NCI-H2227 treated with DMSO at 0.1 percent for 48 hours (cell line): ENCODE measurements at places on chromosomes 16 and 17.

GRCh38 chr17:51259564-51260236 is at the start of gene MBTD1:
MBTD1 (minus strand) TSS chr17:51260049; CDS start chr17:51225161, 34,888 bp downstream.
- peak; percentile 98 for DNase-seq

- DNase-seq: no peak
Observed at GRCh38 chr17:45313996-45314740, 2.7 kb downstream of the MAP3K14 start.

GRCh38 chr17:37117373-37118142 is 168.8 kb downstream of the AATF start:
- DNase-seq: peak; percentile 56

DNA sequence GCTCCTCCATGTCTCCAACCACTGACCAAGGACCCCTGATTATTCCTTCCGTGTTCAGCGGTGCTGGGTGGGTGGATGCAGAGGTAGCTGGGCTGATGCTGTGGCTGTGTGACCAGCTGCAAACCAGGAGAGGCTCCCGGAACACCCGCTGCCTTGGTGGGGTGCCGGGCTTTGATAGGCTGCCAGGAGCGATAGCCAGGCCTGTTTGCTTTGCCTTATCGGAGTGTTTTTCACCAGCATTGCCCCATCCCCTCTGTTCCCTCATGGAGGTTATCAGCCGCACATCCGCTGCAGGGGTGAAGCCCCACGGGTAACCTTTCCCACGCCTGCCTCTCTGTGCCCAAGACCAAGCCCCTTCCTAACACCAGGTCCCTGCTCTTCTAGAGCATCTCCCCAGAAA is 354.3 kb downstream of the C16orf95 start:
- DNase-seq: no peak

DNA sequence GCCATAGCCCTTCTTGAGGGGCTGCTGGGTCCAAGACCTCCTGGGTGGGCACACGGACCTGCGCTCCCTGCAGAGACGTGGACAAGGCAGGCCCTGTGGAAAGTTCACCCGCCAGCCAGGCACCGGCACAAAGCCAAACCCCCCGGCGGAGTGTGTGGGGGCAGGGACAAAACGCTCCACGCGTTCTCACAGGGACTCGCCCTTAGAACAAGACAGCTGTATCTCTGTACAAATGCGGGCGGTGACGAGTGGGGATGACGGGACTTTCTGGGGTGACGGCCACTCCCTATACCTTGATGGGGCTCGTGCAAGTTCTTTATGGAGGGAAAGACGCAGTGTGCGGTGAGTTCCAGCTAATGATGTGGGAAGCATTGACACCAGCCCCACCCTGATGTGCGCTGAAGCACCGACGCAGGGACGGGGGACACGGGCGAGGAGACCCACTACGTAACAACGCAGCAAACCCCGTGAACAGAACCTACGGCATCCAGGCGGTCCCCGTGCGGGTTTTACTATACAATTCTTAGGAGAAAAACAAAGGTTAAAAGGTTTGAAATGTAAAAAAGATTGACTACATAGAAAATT is 49.4 kb downstream of the LMF1 start:
- no peak for DNase-seq

- DNase-seq: no peak
Observed at GRCh38 chr16:2809149-2809760, 7.8 kb upstream of the PRSS21 start.

- DNase-seq: no peak
Observed at GRCh38 chr17:35245196-35245486, 2.3 kb downstream of the SLFN5 start.

GRCh38 chr17:6862825-6863224 is 31.3 kb upstream of the TEKT1 start:
- no peak for DNase-seq

GRCh38 chr17:19865021-19865420 is 2.7 kb downstream of the ULK2 start:
- no peak for DNase-seq

GRCh38 chr16:58011652-58012051 is 10.4 kb downstream of the USB1 start:
- no peak for DNase-seq

GRCh38 chr17:66712453-66712852 is 122.5 kb upstream of the CACNG5 start:
- no peak for DNase-seq

- DNase-seq: peak; percentile 15
Observed at GRCh38 chr17:7873051-7873450, 15.2 kb downstream of the CYB5D1 start.

DNA sequence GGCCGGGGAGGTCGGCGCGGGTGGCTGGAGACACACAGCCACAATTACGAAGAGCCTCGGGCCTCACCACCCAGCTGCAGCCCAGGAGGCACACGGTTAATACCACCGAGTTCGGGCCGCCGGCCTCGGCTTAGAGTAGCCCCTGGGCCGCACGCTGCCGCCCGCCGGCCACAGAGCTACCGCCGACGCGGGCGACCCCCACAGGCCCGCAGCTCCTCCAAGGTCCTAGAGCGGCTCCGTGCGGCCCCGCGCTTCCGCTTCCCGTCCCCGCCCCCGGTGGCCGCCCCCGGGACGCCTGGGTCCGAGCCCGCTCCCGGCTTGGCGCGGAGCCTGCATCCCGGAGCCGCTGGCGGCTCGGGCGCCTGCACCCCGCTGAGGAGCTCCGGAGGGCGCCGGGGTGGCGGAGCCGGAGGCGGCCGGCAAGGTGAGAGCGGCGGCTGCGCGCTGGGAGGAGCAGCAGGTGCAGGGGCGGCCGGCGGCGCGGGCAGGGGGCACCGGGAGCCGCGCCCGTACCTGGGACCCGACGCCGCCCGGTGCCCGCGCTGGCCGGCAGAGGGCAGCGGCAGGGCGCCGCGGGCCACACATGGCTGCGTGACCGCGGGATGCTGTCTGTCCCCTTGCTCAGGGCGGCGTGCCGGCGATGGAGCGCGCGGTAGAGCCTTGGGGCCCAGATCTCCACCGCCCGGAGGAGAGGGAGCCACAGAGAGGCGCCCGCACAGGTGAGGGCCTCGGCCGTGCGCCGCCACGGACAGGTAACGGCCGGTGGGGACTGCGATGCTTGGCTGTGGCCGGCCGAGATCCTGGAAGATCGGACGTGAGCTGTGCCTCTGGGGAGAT is at the start of gene ZNF48:
Gene ZNF48, plus strand, starts transcription at position 266 of the 837 bp plus-strand sequence. Its CDS starts 375 bp downstream, at position 641.
- DNase-seq: peak; percentile 95

DNA sequence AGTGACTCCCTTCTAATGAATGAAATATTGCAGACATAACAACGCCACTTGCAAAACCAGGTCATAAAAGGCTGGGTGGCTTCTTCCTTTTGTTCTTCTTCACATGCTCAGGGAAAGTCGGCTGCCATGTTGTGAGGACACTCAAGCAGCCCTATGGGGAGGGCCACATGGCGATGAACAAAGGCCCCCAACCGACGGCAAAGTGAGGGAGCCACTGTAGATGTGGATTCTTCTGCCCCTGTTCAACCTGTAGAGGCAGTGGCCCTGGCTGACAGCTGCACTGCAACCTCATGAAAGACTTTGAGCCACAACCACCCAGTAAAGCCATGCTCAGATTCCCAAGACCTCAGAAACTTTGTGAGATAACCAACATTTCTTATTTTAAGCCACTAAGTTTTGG is 203.5 kb upstream of the TNRC6C start:
- no peak for DNase-seq

DNA sequence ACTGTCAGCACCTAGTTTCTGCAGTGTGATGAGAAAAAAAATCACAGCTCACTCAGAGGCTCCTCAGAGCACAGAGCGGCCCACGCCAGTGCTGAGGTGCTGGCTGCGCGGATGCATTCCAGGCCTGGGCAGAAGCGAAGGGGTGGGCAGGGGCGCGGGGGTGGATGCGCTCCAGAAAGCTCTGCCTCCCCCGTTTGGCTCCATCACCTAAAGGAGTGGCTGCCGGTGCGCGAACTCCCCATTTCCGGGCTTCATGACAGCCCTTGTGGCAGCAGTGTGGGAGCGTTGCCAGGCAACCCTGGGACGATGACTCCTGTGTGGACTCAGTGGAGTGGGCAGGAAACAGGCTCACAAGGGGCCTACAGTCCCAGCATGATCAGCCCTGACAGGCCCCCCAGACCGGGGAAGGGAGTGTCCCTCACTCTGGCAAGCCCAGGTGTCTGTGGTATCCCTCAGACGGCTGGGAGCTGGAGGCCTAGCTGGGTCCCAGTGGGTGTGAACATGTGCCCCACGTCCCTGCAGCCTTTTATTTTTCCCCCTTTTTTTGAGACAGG is 32.8 kb upstream of the NUDT16L1 start:
- DNase-seq: peak; percentile 15

DNA sequence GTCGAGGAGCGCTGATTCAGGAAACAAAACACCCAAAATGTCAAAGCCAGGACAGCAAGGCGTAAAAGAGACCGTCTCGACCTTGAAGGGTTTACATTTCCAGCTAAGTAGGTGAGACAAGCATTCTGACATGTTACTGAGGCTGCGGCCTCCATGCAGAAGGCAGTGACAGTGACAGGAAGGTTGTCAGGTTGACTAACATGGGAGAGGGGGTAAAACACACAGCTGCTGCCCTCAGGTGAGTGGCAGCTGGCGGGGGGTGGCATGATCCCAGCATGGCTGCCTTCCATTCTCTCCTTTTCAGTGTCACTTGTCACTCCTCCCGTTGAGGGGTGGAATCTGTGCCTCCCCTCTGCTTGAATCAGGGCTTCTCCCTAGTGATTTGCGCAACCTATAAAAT is 31.9 kb upstream of the CRHR1 start:
- DNase-seq: no peak

- DNase-seq: no peak
Observed at GRCh38 chr16:85232369-85233142, 120.3 kb upstream of the CIBAR2 start.

DNA sequence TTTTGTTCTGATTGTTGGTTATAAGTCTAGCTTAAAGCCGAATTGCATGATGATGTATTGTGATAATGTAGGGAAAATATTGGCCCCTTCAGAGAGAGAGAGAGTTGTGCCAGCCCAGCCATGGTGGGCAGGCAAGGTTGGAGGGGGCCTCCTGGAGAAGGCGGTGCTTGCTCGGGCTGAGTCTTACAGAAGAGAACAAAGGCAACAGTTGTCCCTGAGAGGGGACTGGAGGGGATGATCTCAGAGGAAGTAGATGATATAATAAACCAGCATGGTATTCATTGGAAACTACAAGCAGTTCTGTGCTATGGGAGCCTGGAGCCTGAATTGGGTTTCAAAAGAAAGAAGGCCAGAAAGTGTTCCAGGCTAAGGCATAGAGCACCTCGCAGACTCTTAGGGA is 173.8 kb downstream of the RPTOR start:
- DNase-seq: no peak

DNA sequence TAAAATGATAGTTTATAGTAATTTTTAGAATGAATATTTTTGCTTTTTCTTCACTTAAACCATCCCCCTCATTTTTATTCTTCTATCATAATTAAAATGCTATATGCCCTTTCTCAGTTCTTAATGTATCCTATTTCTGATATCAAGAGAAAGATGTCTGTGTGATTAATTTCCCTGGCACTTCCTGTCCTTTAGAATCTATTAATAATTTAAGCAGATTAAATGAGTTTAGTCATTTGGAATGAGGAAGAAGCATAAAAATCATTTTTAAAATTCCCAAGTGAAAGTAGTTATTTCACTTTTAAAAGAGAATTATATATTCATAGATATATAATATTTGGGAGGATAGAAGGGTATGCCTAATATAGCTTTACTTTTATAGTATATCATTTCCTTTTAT is 27.8 kb upstream of the CDR2 start:
- DNase-seq: no peak

DNA sequence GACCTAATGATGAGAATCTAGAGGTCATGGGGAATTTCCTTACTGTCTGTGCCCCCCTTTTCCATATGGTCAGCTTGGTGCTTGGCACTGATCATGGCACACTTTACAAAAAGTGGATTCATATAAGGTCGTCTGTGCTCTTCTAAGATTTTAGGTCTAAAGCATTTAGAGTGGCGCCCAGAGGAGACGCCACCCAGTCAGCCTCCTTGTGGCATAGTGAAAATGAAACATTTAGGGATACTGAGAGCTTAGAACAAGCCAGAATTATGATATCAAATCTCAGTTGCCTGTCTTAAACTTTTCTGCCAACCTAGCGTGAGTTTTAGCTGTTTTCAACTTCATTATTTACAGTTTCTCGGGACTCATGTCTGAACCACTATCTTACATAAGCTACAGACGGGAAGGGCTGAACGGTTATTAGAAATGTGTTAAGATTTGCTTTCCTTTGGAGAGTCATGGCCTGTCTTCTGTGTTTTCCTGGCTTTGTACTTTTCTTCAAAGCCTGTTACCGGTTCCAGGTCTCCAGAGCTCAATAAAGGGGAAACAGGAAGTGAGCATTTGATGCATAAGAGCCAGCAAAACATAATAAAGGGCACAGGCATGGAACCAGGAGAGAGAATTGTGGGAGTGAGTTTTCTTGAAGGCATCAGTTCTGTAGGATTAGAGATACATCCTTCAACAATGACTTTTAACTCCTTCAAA is 13.7 kb downstream of the ZNRF1 start:
- no peak for DNase-seq

GRCh38 chr16:85862476-85863383 is 36.2 kb upstream of the IRF8 start:
- no peak for DNase-seq

DNA sequence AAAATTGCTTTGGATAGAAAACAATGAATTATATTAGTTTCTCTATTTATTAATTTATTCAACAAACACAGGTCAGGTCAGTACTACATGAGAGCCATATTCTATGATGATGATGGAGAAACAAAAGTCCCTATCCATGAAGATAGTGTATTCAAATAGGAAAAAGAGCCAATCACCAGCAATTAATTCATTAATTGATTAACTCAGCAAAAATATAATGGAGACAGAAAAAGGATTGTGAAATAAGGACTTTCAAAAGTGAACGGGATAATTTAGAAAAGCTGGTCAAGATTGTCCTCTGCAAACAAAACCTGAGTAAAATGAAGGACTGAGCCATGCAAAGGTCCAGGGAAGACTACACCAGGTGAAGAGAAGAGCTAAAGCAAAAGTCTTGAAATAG is 1517.7 kb upstream of the CDH8 start:
- DNase-seq: no peak

- DNase-seq: no peak
Observed at GRCh38 chr16:25692351-25692741, 587 bp downstream of the HS3ST4 start.

GRCh38 chr16:57266531-57267260 is 17.8 kb downstream of the PLLP start:
- peak; percentile 1 for DNase-seq

GRCh38 chr17:77200711-77201110 is 59.9 kb downstream of the SEC14L1 start:
- no peak for DNase-seq
